Skeletal muscle cell (primary cell): ENCODE measurements at places on chromosomes 16 and 17.

- DNase-seq = no peak
Observed at GRCh38 chr17:33175562-33175961, 117.5 kb downstream of the ASIC2 start.

GRCh38 chr17:72124438-72124775 lies 3.6 kb downstream of the SOX9 start:
- no peak for DNase-seq

DNA sequence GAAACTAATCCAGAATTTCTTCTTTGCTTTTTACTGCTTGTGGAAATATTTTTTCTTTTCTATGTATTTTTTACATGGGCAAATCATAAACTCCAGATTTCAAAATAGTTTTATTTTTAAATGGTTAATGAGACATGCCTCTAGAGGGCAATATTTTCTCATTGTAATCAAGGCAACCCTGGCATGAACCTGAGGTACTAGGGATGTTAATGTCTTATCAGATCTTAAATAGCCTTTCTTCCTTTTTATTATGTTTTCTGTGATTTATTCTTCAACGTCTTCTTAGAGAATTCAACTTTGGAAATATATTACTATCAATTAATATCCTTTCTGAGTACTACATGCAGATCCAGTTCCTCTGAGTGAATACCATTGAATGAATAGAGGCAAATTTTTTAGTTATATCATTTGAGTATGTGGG lies 324.7 kb downstream of the BCAS3 start:
- DNase-seq = peak; percentile 12

DNA sequence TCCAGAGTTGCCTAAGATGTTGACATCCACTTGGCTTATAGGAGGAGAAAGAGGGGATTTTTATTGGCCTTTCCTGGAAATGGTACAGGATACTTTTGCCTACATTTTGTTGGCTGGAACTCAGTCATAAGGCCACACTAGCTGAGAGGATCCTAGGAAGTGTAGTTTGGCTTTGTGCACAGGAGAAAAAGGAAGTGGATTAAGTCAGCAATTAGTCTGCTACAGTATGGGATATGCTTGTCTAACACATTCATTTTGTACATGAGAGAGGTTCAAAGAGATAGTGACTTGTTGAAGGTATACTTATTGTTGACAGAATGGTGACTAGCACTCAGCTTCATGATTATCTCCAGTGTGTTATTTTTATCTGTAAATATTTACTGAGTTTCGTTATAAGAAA lies 10.3 kb downstream of the UTP18 start:
- no peak for DNase-seq

DNA sequence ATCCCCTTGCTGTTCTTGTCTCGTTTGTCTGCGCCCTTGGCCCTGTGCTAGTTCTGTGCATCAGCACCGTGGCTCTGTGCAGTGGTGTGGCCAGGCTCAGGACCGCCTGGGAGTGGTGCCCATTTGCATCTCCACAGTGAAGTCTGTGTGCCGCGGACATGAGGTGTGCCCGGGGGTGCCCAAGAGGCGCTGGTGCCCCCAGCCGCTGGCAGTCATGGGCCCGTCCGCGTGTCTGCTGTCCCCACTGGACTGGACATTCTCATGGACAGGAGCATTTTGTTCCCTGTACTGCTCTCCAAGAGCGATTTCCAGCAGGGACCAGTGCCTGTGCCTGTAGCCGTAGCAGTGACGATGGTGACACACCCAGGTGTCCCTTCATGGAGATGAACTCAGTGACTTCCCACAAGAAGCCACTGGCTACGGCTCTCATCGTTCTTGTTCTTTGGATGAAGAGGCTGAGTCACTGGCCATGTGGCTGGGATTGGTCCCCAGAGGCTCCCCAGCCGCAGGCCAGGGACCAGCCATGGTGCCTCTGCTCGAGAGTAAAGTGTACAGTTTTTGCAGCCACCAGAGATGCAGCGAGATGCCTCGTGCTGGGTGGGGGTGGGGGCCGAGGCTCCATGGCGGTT lies 13.0 kb upstream of the MC1R start:
- DNase-seq = no peak

DNA sequence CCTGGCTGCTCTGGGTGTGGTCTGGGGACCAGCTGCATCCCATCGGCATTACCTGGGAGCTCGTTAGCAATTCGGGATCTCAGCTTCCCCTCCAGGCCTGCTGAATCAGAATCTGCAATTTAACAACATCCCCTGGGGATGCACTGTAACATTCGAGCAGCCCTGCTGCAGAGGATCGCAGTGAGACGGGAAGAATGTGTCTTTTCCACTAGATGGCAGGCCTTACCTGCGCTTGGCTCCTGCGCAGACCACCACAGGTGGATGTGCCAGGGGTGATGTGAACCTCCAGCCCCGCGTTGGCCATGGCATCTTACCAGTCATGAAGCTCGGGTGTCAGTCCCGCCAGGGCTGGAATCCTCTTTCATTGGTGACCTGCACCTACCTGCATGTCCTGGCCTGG lies 209.9 kb downstream of the PRKCB start:
- no peak for DNase-seq

DNA sequence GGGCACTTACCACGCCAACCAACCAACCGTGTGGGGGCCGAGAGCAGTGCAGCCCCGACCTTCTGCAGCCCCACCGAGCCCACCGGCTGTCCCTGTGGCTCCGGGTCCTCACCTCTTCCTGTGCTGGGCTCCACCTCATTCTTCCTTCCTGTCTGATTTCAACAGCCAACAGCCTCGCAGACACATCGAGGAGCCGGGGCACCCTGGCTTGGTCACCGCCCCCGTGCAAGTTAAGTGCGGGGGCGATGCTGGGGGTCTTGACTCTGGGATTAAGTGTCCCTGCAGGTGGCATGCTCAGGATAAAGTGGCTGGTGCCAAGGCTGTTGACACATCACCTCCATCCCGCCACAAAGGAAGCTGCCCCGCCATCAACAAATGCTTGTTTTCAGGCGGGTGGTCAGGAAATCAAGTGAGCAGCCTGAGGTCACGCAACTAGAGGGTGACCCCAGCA lies at the start of gene NLRC3:
TSS of gene NLRC3 (minus strand) at position 102 of the 451 bp plus-strand sequence. CDS start 12,367 bp downstream, outside the sequence.
- no peak for DNase-seq

DNA sequence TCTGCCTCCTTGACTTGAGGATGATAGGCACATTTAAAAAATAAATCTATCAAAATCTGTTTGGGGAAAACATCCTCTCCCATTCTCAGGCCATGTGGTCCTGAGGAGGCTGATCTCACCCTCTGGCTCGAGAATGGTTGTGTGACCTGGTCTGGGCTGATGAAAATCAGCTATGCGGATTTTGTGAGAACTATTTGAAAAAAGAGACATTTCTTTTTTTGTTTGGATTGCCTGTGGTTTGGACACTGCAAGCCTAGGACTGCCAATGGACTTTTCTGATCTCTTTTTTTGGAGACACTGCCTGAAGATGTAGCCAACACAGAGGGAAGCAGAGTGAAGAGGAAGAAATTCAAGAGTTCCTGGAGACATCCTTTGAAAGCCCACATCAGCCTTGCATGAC lies 145.9 kb downstream of the HS3ST3B1 start:
- DNase-seq = no peak

GRCh38 chr16:85592700-85593493 lies 20.2 kb upstream of the GSE1 start:
- no peak for DNase-seq

DNA sequence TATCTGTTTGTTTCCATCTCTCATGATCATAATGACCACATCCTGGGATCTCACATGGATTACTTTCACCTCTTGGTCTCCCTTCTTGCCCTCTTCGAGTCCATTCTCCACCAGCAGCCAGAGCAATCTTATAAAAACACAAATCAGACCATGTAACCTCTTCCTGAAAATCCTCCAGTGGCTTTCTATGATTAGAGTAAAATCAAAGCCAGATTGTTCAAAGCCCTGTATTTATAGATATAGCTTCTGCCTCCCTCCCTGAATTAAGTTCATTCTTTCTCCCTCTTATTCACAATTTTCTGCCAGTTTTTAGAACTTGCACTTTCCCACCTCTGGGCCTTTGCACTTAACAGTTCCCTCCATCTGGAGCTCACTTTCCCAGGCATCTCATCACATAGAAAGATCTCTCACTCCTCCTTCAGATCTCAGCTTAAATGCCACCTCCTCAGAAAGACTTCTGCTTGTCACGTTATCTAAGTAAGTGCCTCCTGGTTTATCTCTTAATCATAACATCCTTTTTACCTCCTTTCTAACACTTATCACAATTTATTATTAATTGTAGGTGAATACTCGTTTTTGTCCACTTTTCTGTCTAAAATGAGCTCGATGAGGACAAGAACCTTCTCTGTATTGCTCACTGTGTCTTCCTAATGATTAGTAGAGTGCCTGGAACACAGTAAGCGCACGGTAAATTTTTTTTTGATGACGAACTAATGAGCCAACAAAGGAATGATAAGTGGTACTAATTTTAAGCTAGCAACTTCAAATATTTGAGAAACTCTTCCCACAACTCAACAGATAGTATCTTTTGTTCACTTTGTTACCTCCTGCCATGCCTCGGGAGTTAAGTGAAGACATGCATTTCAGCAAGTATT lies 80.5 kb downstream of the CYB561 start:
- DNase-seq = no peak

- DNase-seq = peak; percentile 59
Observed at GRCh38 chr17:7716901-7717755, at the start of gene DNAH2. DNAH2 (plus strand) TSS chr17:7717744; CDS start chr17:7719735, 1,991 bp downstream.

GRCh38 chr17:77534137-77534536 lies 393.4 kb downstream of the SEC14L1 start:
- no peak for DNase-seq
